Left colon (tissue), 2 donors: ENCODE measurements at places on chromosomes 16 and 17. TPM values are rescaled to one million over a fixed set of nuclear protein-coding genes. Genes with fewer than 3 reads are reported as not detected.
A peak's percentile ranks its signal among the peaks of the same experiment; 100 is the strongest.

The PRSS36 gene
- total RNA-seq = 9.7 TPM

The HBQ1 gene
- not detected for total RNA-seq

The CCL8 gene
- not detected for total RNA-seq

The TBC1D3 gene
- not detected for total RNA-seq

- no peak for DNase-seq
Observed at GRCh38 chr16:49886554-49887094, 30.7 kb upstream of the ZNF423 start.

- DNase-seq = no peak
Observed at GRCh38 chr16:29757950-29758466, 12.2 kb upstream of the C16orf54 start.

DNA sequence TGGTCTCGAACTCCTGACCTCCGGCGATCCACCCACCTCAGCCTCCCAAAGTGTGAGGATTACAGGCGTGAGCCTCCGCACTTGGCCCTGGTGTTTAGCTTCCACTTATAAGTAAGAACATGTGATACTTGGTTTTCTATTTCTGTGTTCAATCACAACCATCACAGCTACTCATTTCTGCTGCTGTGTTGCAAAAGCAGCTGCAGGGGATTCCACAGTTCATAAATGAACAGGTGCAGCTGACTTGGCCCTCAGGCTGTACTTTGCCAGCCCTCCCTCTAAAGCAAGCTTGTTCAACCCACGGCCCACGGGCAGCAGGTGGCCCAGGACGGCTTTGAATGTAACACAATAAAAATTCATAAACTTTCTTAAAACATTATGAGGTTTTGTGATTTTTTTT, 79.2 kb downstream of the SLC39A11 start:
- no peak for DNase-seq

- no peak for DNase-seq
Observed at GRCh38 chr16:27400751-27401620, 988 bp upstream of the IL21R start.

DNA sequence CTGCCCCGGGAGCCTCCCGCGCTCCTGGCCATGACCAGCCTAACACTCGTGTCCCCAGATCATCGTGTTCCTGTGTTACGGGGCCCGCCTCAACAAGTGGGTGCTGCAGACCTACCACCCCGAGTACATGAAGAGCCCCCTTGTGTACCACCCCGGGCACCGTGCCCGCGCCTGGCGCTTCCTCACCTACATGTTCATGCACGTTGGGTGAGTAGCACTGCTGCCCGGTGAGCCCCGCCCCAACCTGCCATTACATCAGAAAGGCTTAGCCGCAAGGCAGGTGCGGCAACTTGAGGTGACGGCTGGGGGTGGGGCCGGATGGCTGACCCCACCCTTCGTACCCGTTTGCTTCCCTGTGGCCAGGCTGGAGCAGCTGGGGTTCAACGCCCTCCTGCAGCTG, 1.4 kb downstream of the RHBDL1 start:
- DNase-seq = peak; percentile 92

- DNase-seq = no peak
Observed at GRCh38 chr16:11140098-11140375, 116.0 kb downstream of the SOCS1 start.

DNA sequence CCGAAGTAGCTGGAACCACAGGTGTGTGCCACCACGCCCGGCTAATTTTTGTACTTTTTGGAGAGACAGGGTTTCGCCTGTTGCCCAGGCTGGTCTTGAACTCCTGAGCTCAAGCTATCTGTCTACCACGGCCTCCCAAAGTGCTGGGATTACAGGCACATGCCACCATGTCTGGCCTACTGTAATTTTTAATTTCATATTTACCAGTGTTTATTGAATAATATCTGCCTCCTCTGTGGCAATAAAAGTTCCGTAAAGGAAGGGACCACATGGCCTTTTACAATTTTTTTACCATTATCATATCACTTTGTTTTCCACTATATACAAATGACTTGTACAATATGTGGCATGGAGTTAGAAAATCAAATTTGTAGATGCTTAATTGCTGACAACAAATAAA, 7.8 kb downstream of the USP31 start:
- DNase-seq = no peak

GRCh38 chr17:79581324-79581932, 29.4 kb downstream of the RBFOX3 start:
- no peak for DNase-seq

DNA sequence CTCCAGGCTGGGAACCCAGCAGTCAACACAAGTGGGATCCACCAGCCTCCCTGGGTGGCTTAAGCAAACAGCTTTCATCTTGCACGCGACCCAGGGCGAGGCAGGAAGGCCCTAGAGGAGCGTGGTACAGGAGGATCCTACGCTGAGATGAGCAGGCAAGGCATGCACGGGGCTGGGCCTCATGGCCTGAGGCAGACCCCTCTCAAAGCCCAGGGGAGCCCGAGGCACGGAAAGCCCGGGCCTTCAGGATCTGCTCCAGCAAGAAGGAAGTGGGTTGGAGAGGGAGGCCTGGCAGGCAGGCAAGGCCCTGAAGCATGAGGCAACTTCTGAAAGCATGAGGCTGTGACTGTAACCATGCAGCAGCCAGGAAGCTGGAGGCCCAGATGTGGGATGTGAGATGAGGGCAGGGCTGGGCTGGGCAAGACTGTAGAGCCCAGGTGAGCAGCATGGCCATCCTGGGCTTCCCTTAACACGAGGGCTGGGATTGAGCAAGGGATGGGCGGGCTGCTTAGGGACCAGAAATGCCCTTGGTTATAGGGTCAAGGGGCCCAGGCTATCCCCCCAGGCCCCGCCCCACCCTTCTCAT, 338.7 kb downstream of the C16orf95 start:
- no peak for DNase-seq

DNA sequence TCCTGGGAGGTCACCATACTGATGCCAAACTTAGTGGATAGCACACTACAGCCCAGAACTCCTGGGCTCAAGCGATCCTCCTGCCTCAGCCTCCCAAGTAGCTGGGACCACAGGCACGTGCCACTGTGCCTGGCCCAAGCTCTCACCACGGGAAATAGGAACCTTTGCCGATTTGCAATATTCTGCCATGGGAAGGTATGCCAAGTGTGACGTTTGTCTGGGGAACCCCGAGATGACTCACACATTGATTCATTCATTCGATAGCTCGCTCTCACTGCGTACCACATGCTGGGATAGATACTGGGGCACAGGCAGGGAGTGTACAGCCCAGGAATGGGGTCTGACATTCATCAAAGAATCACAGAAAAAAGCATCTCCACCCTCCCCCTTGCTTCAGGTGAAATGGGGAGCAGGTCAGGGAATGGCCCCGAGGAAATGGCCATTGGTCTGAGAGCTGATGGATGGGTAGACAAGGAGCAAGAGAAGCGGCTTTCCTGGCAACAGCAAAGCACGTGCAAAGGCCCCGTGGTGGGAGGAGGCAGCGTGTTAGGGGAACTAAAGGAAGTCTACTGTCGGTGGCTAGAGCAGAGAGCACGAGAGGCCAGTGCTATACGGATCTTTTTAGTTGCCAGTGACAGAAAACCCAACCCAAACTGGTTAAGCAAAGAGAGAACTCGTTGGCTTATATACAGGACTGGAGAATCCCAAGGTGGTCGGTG, 44.1 kb downstream of the DNAH17 start:
- no peak for DNase-seq

DNA sequence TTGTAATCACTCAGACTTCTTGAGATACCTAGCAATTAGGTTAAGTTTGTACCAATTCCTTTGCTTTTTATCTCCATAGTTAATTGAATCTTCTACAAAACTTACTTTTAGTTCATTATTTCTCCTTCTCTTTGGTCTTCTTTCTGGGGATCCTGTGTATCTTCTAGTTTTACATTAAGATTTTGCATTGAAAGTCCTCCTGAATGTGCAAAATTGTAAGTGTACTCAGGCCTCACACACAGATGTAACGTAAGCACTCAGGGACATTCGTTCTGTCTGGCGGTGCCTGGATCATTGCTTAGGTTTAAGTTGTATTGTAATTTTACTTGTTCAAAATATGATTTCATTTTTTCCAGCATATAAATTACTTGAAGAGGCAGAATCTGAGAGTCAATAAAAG, 222.6 kb upstream of the CPHXL start:
- no peak for DNase-seq

DNA sequence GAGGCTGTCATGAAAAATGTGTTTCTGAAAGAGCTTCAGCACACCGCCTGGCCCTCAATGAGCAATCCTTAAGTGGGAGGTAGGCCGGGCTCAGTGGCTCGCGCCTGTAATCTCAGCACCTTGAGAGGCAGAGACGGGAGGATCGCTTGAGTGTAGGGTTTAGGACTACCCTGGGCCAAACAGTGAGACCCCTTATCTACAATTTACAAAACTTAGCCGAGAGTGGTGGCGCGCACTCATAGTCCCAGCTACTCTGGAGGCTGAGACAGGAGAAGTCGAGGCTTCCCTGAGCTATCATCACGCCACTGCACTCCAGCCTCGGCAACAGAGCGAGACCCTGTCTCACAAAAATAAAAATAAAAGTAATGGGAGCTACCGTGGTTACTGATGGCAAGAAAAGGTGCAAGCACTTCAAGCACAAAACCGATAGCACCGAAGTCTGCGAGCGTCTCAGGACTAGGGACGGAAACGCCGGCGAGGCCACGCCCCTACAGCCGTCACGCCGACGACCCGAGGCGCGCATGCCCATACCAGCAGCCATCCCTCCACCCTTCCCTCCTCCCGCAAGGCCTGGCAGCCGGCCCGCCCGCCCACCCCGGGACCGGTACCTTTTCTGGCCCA, 607 bp downstream of the THUMPD1 start:
- peak; percentile 92 for DNase-seq

DNA sequence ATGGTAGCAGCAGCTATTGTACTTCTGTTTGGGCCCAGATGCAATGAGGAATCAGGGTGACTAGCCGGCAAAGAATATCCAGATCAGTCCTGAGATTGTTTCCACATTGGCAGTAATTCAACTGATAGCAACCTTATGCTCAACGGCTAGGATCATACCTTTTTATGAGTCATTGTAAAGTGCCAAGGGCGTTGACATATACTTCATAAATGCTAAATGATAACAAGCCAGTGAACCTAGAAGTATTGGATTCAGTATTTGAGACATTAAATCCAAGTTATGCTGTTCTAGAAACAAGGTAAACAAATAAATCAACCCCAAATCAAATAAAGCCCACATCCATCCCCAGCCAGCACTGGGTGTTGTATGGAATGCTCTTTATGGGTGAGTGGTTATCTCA, 207.1 kb upstream of the ZFHX3 start:
- DNase-seq = no peak

- no peak for DNase-seq
Observed at GRCh38 chr16:55204069-55204468, 119.9 kb upstream of the IRX6 start.
